ENCODE measurements at places on chromosomes 1 and 21.

DNA sequence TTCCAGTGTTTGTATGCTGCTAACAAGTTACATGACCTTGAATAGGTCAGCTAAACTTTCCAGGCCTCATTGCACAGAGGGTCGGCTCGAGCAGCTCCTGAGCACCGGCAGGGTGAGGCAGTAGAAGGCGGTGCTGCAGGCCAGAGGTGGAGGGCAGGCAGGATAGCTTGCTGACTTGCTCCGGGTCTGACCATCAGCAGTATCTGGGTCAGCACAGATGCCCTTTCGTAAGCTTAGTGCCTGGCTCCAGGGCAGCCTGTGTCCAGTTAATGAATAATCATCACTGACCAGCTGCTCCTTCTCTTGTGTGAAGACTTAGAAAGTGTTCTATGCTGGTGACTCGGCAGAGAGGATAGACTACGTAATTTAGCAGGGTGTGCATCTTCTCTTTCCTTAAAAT is 6.9 kb downstream of the MAPKAPK2 start:
- peak; percentile 36 for DNase-seq

- no peak for DNase-seq
These were observed 347.4 kb upstream of the ADGRL2 start for GRCh38 chr1:81453367-81453703.

DNA sequence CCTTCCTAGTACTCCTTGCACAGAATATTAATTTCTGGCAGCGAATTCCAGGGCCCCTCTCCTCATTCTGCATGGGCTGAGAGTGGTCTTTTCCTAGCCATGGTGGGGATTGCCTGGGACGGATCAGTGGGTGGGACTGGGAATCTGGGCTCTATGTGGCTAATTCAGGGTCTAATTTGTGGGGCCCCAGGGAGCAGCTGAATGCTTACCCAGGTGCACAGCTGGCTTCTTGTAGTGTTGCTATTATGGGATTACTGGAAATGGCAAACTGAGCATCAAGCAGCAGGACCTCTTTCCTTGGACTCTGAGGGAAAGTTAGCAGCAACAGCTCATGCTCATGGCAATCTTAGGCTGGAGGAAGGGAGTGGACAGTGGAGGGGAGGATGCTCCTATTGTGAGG is 187.1 kb upstream of the CACNA1E start:
- DNase-seq: no peak

- DNase-seq: no peak
These were observed 15.1 kb downstream of the NRDC start for GRCh38 chr1:51863384-51863783.

DNA sequence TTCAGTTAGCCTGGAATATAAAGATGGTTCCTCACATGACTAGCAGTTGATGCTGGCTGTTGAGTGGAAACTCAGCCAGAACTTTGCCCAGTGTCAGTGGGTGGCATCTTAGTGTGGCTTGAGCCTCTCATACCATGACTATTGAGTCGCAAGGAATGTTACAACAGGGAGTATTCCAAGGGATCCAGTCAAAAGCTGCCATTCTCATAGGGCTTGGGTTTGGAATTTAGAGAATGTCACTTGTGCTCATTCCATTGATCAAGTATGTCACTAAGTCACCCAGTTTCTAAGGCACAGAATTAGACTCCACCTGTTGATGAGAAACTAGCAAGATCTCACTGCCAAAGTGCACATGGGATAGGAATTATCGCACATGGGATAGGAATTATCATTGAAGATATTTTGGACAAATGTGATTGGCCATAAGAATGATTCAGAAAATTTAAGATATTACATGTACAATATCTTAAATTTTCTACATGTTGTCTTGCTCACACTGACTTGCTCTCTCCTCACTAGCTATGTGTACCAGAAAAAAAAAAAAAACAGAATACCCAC is 1290.7 kb upstream of the ADGRL2 start:
- no peak for DNase-seq

GRCh38 chr1:94871031-94871430 is 50.9 kb downstream of the SLC44A3 start:
- DNase-seq: no peak

GRCh38 chr1:7783178-7783711 is 846 bp upstream of the PER3 start:
- DNase-seq: no peak

GRCh38 chr21:27104846-27105431 is 138.1 kb upstream of the ADAMTS5 start:
- no peak for DNase-seq

DNA sequence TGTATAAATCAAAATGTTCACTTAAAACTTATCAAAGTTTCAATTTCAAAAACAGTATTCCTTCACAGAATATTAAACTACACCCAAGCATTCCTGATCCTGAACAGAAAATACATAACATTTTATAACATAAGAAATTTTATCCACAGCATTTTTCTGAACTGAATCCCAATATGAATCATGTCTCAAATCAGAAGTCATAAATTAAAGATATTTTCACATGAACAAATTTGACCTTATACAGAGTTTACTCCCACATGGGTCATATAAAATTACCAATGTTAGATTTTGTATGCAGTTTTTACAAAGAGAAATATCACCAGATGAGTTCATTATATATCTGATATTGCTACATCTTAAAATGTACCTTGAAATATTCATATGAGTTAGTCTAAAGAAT is 48.6 kb upstream of the ASPM start:
- no peak for DNase-seq

- no peak for DNase-seq
These were observed 90.0 kb upstream of the TLR5 start for GRCh38 chr1:223233019-223233409.

DNA sequence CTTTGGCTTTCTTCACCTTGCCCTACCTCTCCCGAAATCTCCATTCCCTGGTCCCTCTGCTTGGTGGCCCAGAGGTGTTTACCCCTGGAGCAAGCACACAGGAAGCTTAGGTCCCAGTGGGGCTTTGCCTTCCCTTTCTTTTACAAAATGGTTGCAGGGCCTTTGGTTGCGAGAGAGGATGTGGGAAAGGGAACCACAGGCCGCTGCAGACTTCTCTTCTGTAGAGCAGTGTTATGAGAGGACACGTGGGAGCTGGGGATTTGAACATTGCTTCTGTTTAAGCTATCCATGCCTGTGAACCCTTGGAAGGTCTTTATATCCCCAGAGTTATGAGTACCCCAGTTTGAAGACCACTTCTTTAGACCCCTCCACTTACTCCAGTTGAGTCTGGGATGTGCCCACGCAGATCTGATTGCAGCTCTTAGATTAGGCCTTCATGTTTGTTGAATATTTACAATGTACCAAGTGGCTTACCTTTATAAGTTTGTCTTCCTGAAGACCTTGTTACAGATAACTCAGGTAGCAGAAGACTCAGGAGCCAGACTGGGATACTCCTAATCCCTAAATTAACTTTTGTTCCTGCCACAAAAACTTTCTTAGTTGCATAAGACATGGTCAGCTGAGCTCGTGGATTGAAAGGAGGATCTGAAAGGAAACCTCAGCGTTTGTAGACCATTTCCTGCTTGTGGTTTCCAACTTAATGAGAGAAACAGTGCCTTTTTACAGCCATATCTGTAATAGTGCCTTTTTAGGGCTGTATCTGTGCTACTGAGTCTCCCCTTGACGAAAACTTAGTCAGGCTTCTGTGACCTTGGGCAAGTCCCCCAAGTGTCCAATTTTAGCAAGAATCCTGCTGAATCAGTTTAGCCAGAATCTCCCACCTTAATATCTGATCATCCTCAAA is 21.9 kb upstream of the IVNS1ABP start:
- peak; percentile 57 for DNase-seq

GRCh38 chr1:44934791-44935190 is 51.6 kb downstream of the EIF2B3 start:
- no peak for DNase-seq

DNA sequence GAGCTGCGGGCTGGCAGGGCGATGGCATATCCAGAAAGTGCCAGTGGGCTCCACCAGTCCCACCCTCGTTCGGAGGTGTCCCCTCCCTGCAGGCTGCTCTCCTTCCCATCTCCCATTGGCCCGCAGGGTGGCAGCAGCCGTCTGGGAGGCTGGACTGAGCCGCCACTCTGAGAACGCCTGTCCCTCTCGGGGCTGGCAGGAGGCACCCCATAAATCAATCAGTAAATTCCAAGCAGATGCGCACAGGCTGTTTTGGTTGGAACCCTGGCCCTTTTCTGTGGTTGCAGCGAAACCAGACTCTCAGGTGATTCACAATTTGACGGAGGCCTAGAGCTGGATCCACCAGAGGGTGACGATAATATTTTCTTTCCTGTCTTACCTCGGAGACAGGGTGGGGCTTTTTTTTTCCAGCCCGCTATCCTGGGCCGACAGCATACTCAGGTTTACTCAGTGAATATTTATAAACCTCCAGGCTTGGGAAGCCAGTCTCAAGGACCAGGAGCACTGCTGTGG is 99.7 kb downstream of the GLIS1 start:
- DNase-seq: no peak

DNA sequence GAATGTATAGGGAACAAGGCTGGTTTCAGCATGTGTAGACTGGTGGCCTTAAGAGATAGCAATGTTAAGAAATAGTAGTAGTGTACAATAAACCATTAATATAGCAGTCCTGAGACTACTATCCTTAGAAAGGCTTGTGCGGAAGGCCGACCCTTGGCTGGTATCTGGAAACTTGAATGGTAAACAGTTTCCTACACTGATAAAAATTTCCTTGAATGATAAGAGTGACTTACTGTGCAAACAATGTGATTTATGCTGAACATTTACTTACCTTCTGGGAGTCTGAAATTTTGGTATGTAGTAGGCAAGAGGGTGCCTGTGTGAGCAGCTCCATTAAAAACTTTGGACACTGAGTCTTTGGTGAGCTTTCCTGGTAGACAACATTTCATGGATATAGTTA is 44.7 kb downstream of the MAST2 start:
- no peak for DNase-seq

DNA sequence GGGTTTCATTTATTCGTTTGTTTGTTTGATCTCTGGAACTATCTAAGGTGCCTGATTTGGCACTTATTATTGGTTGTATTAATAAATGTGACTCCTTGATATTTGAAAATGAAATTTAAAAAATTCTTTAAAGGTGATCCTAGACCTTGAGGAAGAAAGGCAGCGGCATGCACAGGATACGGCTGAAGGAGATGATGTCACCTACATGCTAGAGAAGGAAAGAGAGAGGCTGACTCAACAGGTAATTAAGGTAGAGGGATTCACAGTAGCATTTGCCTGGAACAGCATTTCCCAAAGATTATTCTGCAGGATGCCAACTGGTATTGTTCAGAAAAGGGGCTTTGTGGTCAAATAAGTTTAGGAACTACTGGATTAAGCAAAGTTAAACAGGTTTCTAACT is 54.4 kb upstream of the WNT2B start:
- DNase-seq: no peak

DNA sequence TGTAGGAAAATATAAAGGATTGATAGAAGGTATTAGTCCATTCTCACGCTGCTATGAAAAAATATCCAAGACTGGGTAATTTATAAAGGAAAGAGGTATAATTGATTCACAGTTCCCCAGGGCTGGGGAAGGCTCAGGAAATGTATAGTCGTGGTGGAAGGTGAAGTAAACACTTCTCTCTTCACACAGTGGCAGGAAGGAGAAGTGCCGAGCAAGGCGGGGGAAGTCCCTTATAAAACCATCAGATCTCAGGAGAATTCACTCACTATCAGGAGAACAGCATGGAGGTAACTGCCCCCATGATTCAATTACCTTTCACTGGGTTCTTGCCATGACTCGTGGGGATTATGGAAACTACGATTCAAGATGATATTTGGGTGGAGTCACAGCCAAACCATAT is 1806.0 kb downstream of the MRPL39 start:
- DNase-seq: no peak

DNA sequence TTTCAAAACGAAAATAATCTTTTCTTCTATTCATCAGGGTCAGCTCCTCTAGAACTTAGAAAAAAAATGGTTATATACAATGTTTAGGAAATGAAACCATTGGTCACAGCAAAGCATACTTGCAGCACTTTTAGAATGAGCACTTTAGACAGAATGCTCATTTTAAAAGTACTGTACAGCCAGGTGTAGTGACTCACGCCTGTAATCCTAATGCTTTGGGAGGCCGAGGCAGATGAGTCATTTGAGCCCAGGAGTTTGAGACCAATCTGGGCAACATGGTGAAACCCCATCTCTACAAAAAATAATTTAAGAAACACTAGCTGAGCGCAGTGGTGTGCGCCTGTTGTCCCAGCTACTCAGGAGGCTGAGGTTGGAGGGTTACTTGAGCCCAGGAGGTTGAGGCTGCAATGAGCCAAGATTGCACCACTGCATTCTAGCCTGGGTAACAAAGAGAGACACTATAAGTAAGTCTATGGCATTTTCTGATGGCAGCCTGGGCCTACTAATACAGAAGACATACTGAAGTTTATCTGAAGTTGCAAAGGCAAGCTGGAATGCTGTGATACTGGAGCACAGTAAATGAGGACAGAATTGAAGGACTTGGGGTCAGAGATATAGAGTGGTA is 48.9 kb upstream of the ZNF326 start:
- no peak for DNase-seq

DNA sequence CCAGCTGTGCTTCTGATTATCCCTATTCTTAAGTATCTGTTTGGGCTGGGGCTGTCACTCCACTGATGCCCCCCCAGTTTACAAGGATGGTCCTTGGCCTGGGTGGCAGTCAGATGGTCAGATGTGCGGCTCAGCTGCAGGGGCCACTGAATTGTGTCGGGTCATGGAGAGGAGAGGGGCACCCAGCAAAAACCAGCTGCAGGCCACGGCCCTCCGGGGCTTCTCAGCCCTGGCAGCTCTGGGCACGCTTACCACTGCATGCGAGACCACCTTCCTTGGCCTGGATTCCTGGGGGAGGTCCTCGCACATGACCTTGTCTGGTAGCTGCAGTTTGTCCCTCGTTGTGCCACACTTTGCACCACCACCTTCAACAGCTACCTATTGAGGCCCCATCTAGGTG is 164.9 kb upstream of the TMEM51 start:
- no peak for DNase-seq

DNA sequence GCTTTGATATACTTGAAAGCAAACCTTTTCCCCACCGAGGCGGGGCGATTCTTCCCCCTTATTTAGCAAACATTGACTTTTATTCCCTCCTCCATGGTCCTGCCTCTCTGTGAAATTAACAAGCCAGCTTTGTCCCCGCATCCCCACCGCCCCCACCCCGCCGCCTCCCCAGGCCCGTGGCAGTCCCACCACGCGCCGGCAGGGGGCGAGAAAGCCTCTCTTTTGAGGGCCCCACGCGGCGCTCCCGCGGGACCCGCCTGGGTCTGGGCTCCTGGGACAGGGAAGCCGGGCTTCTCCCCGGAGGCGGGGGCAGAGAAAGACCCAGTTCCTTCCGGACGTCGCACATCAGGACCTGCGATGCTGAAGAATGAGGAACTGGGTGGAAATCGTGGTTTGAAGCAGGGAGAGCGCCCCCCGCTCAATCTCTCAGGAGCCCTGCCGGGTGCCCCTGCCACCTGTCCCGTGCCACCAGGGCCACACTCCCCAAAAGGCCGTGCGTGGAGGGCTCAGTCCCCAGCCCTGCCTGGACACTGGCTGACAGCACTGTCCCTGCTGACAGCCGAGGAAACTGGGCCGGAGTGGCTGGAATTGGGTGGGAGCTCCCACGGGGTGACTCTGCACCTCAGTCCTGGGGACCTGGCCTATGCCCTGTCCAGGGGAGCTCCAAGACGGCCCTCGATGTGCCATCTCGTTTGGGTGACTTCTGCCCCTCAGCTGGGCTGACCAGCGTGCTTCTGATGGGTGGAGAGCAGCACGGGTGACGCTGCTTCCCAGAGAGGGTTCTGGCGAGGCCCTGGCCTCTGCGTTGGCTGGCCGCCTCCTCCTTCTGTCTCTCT is 8.6 kb upstream of the ACTRT2 start:
- peak; percentile 72 for DNase-seq

All from globus pallidus (tissue), 1 donor.